CD4-positive, alpha-beta memory T cell (primary cell): ENCODE measurements at places on chromosomes 7 and 10.

DNA sequence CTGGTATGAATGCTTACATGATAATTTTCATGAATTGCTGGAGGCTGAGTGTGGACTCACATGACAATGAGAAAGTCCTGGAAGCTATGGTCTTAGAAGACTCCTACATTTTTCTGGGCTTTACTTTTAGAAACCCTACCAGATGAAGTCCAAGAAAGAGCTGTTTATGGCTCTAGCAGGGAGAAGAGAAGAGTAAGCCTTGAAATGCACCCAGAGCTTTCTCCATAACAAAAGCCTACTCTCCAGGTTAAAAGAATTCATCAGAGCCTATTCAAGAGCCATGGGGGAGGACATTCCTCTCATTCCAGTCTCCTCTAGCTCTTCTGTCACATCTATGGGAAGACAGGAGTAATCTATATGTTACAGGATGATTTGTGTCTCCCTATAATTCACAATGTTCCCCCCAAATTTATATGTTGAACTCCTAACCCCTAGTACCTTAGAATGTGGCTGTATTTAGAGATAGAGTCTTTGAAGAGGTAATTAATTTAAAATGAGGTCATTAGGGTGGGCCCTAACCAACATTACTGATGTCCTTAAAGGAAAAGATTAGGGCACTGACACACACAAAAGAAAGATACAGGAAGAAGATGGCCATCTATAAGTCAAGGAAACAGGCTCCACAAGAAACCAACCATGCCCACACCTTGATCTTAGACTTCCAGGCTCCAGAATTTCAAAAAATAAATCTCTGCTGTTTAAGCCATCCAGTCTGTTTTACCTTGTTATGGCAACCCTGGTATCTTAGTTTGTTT is 193.8 kb upstream of the PTER start:
- no peak for DNase-seq

DNA sequence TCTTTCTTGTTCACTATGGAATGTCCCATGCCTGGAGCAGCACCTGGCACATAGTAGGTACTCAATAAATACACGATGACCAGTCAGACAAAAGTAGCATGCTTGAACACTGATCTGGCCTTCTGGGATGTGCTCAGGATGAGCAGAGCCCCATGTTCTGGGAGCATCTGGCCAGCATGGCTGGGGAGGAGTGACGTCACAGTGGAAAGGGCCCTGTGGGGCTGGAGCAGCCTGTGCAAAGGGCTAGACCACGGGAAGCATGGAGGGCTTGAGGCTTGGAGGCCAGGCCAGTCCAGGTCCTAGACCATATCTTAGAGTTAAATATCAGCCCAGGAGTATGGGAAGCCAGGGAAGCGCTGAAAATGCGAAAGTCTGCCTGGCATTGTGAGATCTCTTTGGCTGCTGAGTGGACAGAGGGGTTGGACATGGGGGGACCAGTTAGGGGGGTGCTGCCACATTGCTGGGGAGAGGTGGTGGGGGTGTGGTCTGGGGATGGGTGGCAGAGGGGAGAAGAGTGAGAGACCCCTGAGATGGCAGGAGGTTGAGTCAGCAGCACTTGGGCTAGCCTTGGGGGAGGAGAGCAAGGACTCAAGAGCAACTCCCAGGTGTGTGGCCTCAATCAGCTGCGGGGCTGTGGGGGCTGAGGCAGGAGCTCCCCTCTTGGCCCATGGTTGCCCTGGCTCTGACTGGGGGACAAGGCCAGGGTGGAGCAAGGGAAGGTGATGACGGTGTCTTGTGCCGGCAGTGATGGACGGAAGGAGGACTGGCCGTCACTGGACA is 34.9 kb downstream of the ZCCHC24 start:
- no peak for DNase-seq

GRCh38 chr10:101079874-101080273 is 18.1 kb downstream of the KAZALD1 start:
- DNase-seq: no peak

DNA sequence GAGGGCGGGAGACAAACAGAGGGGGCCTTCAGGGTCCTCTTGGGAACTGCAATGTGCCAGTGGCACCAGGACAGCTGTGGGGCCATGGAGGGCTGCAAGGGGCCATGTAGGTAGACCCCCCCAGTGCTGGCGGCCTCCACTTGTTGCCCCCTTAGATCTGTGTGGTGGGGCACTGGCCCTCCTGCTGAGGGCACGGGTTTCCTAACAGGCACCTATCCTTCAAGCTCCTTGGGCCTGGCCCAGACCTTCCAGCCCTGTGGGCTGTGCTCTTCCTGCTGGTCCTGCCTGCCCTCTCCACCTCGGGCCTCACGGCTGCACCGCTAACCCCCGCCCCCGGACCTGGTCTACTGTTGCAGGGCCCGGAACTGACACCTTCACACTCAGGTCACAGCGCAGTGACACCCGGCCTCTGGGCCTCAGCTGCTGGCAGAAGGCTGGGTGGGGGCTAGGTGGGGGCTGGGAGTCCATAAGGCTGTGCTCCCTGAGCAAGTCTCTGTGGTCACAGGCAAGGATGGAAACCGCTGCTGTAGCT is 12.6 kb downstream of the RASGEF1A start:
- DNase-seq: no peak

DNA sequence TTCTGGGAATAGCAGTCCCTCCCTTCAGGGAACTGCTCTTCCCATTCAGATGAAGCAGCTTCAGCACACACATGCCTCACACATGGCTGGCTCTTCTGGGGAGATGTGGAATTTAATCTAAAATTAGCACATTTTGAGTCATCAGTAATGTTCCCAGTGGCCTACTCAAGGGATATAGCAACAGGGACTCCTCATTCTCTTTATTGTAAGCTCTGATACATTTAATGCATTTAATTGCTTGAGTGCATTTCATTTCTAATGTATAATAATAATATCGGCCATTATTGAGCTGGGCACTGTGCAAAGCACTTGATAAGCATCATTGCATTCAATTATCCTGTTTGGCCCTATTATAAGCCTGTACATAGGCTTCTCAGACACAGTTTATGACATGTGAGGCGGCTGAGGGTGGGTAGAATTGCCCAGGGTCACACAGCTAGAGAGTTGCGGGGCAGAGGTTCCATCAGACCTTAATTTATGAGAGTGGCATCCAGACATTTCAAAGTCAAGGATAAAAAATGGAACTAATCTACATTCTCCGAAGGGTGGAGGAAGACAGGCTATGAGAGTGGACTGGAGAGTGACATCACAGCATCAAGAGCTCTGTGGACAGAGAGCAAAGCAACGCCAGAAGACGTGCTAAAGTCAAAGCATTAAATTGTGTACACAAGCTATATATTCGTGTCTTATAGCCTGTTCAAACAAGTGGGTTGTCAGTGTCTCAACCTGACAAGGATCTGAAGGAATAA is 76.8 kb downstream of the LANCL2 start:
- no peak for DNase-seq

- DNase-seq: no peak
Measured at GRCh38 chr10:110527731-110528171, 30.0 kb downstream of the DUSP5 start.

GRCh38 chr10:69439350-69439739 is 11.9 kb upstream of the TSPAN15 start:
- no peak for DNase-seq

DNA sequence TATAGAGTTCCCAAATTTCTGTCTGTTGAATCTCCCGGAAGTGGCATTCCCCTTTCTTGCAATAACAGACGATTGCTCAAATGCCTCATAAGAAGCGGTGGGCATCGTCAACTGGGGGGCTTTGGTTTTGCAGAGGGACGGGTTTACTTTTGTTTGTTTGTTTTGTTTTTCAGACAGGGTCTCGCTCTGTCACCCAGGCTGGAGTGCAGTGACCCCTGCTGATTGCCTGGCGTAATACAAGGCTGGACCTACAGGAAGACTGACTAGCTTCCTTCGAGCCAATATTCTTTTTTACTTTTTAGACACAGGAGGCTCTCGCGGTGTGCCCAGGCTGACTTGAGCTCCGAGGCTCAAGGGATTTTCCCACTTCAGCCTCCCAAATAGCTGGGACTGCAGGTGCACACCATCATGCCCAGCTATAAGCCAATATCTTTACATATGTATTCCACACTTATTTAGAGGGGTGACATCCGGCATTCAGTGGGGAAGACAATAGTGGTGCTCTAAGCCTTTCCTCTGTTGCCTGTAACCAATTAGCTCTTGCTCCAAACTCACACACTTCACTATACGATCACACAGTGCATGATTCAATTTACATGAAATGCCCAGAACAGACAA is 58.1 kb downstream of the FHIP2A start:
- no peak for DNase-seq

- DNase-seq: no peak
Measured at GRCh38 chr7:2248984-2249694, 7.1 kb downstream of the NUDT1 start.

DNA sequence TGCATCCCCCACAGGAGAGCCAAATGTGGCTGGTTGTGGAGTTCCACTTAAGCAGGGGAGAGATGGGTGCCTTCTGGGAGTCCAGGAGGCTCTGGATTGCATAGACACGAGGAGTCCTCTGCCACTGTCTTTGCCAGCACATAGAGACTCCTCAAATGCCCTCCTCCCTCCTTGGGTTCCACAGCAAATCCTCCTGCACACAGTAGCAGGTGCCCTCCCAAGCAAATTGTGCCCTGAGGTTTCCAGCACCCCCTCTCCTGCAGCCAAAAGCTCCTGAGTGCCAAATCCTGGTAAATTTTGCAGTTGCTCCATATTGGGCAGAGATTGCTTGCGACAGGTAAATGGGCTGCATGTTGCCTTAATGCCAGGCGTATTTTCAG is 5.8 kb downstream of the EVX1 start:
- DNase-seq: no peak

DNA sequence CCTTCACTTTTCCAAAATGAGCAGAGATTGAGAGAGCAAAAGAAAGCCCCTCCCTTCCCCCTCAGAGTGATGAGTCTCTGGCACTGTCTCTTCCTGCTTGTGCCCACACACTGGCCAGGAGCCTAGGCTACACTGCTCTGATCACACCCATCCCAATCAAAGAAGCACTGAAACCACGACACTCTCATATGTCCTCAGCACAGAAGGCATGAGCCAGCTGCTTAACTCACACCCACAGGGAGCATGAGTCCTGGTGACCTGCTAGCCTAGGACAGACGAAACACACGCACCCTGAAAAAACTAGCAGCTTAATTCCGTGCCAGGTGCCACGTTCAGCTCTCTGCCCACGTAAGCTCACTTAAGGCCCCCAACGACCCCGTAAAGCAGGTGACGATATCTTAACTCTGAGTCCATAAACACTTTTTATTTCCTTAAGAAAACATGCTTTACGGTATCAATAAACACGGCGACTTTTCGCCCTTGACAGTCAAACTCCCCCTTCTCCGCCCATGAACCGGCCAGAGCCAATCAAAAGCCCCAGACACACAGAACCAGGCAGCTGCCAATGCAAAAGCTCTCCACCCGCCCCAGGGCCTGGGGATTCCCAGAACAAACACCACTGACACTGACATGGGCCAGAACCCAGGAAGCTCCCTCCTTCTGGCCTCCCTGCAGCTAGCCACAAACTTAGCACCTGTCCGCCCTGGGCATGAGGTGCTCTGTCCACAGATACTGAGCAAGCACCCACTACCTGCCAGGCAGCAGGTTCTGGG is 69.0 kb downstream of the TNRC18 start:
- DNase-seq: no peak

DNA sequence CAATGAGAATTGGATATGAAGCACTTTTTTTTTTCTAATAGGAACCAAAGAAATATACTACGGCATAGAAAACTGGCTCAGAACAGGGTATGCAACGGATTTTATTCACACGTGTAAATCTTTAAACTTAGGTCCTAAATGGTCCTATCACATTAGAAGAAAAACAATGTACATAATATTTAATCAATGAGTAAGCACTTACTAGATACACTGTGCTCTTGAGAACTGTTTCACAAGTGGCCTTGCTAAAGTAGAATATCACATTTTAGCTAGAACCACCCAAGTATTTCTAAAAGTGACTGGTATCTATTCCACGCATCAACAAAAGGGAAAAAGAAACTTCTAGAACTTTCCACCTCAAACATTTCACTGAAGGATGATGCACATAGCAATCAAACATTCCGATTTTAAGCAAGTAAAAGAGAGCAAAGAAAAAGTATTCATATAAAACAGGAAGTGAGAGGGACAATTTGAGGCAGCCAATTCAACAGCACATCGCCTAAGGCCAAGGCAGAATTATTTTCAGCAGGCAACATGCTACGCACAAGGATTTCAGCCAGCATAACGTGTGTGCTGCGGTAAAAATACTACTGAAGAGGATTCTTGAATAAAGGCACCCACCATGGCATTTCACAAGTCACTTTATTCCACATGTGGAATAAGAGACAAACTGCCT is 55.8 kb downstream of the PARD3 start:
- DNase-seq: no peak

GRCh38 chr10:110214371-110214826 is 7.0 kb downstream of the MXI1 start:
- peak; percentile 23 for DNase-seq

DNA sequence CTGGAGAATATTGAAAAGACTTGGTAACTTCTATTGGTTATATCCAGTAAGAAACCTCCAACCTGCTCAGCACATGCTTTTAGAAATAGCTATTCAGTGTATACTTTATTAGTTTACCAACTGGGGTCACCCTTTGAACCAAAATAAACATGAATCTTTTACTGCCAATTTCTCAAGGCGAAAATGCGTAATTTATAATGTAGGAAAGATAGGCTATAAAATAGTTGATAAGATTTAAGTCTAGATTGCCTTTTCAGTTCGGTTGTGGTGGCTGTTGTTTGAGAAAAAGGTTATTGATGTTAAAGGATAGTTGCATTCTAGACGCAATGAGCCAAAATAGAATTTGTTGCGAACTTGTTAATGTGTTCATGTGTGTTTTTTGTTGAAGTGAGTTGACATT is 82.6 kb upstream of the OIT3 start:
- no peak for DNase-seq
